ENCODE measurements at places on chromosomes 11 and 22.

GRCh38 chr11:44709966-44710365 lies 16.8 kb upstream of the TSPAN18 start:
- no peak for DNase-seq

- no peak for DNase-seq
These were observed 12.0 kb downstream of the OR8A1 start for GRCh38 chr11:124581817-124582216.

- DNase-seq = no peak
These were observed 20.9 kb downstream of the NCF4 start for GRCh38 chr22:36881504-36882245.

DNA sequence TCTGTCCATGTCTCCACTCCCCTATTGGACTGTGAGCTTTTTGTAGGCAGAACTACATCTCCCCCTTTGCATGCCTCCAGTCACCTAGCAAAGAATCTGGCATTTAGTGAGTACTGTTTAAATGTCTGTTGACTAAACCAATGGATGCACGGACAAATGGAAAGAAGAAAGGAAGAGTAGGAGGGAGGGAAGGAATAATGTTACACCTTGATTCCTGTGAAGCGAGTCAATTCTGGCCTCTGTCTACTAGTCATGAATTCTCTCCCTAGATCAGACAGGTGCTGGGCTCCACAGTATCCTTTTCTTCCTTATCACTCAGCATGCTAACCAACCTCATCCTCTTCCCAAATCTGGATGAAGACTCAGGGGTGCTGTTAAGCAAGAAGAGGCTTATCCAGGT lies 33.6 kb downstream of the GALNT18 start:
- no peak for DNase-seq

GRCh38 chr11:103623933-103624332 lies 412.5 kb upstream of the DDI1 start:
- DNase-seq = no peak

DNA sequence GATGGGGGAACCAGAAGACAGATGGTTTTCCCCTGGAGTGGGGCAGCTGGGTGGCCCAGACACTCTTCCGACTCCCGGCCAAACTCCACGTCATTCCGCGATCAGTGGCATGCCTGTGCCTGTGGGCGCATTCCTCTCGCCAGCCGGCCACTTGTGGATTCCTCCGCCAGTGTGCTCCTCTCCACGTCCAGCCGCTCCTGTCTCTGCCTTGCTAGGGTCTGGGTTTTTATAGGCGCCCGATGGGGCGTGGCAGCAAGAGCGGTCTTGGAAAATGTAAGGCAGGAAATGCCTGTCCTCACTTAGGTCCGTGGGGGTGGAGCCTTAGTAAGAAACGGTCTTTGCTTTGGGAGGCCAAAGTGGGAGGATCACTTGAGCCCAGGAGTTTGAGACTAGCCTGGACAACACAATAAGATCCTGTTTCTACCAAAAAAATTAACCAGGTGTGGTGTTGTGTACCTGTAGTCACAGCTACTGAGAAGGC lies 81.6 kb upstream of the SEPTIN5 start:
- no peak for DNase-seq

DNA sequence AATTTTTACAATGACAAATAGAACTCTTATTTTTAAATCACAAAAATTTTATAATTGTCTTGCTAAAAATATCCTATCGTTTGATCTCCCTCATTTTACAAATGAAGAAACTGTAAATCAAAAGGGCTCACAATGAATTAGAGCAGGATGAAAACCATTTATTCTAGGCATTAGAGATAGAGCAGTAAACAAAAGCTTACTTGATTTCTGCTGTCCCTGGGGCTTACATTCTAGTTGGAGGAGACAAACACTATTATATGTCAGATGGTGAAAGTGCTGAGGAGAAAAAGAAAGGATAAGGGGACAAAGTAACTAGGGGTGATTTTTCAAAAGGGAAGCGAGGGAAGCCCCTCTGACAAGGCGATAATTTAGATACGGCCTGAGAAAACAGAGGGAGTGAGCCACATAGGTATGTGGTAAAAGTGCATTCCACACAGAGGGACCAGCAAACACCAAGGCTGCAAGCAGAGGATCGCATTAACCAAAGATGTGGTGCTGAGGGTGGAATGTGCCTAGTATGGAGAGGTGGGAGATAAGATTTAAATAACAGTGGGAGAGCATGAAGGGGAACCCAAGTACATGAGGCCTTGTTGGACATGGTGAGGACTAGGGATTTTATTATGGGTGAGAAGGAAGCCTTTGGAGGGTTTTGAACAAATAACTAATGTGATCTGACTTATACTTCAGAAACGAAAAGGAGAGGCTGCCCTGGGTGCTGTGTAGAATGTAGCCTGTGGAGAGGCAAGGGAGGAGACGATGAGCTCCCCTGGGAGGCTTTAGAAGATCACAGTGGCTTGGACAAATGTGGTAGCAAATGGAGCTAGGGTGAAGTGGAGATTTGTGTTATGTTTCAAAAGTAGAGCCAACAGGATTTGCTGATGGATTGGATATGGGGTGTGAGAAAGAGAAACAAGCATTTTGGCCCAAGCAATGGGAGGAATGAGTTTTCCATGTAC lies 62.1 kb downstream of the PDHX start:
- no peak for DNase-seq

- no peak for DNase-seq
These were observed 67.0 kb downstream of the FANCF start for GRCh38 chr11:22558664-22559063.

- no peak for DNase-seq
These were observed 6.3 kb upstream of the NDUFV1 start for GRCh38 chr11:67600324-67601029.

GRCh38 chr22:30370641-30371230 lies 13.9 kb downstream of the CCDC157 start:
- DNase-seq = no peak

- DNase-seq = no peak
These were observed 16.0 kb upstream of the MIF start for GRCh38 chr22:23878219-23878618.

GRCh38 chr11:72250661-72251464 lies 6.9 kb upstream of the PHOX2A start:
- DNase-seq = no peak

GRCh38 chr11:48125866-48126265 lies 90.7 kb upstream of the OR4B1 start:
- DNase-seq = no peak

- no peak for DNase-seq
These were observed 143.1 kb upstream of the RASSF10 start for GRCh38 chr11:12865863-12866595.

DNA sequence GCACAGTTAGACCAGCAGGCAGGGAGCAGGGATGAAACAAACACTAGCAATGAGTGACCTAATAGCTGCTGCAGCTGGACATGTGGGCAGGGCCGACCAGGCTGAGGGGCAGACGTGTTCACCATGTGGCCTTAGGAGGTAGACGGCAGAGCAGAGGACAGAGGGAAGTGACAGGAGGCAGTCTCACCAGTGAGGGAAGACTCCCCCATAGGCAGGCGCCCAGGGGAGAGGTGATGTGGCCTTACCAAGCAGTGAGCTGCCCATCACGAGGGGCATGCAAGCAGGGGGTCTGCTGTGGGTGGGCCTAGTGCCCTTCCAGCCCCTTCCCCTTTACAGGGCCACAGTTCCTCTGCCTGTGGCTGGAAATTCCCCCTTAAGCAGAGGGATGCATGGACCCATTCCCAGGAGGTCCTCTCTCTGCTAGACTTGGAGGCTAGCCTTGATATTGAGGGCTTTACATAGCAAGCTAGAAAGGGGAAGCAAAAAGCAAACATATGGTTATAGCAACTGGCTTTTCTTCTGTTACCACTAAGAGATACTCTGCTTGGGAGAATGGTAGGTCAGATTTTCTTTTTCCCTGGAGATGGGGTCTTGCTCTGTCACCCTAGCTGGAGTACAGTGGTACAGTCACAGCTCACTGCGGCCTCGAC lies 67.6 kb downstream of the MPPED1 start:
- DNase-seq = no peak

DNA sequence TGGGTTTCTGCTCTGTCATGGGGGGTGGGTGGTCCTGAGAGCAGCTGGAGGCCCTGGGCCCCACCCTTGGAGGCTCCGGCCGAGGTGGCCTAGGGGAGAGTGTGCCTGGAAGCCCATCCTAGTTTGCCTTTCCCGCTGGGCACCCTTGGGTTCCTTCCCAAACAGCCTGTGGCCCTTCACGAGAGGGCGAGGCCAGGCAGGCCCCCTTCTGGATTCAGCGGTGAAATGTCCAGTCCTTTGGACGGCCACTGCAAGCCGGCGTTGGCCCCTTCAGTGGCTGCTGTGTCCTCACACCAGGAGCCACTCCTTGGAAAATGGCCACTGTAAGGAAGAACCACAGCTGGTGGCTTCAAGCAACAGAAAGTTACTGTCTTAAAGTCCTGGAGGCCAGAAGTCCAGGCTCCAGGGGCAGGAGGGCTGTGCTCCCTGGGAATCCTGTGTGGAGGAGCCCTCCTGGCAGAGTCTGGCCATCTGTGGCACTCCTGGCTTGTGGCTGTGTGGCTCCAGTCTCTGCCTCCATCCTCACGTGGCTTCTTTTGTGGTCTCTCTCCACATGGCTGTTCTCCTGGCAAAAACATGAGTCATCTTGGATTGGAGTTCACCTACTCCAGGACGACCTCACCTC lies 854.1 kb downstream of the TBC1D22A start:
- DNase-seq = no peak

GRCh38 chr11:64642418-64642735 lies 51.4 kb downstream of the SLC22A12 start:
- DNase-seq = no peak

GRCh38 chr11:129167315-129167714 lies 24.8 kb downstream of the ARHGAP32 start:
- DNase-seq = no peak

- no peak for DNase-seq
These were observed 27.1 kb downstream of the CWF19L2 start for GRCh38 chr11:107430525-107430924.

GRCh38 chr11:44581246-44581645 lies 15.8 kb downstream of the CD82 start:
- DNase-seq = no peak

DNA sequence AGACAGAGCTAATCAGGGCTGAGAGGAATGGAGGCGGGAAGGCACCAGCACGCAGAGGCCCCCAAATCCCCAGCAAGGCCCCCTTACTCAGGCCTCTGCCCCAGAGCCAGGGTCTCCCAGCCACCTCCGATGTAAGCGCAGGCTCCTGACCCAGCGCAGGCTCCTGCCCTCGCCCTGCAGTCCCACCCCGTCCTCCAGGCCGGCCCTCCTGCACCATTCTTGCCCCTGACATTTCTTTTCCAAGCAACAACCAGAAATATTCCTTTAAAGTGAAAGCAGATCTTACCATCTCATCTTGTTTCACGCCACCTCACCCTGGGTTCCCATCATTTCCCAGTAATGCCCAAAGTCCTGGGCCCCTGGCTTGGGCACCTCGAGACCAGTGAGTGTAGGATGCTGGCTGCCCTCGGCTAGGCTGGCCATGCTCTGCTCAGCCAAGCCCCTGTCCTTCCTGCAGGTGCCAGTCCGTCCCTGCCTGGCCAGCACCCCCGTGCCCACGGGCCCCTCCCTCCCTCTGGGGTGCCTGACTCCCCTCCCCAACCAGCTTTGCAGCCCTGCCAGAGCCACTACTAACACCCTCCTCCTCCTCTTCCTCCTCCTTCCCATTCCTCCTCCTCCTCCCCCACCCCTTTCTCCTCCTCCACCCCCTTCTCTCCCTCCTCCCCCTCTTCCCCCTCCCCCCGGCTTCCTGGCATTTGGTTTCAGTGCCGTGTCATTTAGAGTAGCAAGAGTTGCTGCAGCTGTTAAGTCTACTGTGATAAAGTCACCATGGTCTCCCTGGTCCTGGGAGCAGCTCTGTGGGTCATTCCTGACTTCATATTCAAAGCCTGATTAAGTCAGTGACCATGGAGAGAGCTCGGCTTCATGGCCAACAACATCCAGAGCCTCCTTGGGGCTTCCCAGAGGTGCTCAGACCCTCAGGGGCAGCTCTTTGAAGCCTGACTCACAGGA lies 78.7 kb downstream of the PIWIL3 start:
- no peak for DNase-seq

- no peak for DNase-seq
These were observed 7.9 kb downstream of the RGL4 start for GRCh38 chr22:23698673-23699235.

DNA sequence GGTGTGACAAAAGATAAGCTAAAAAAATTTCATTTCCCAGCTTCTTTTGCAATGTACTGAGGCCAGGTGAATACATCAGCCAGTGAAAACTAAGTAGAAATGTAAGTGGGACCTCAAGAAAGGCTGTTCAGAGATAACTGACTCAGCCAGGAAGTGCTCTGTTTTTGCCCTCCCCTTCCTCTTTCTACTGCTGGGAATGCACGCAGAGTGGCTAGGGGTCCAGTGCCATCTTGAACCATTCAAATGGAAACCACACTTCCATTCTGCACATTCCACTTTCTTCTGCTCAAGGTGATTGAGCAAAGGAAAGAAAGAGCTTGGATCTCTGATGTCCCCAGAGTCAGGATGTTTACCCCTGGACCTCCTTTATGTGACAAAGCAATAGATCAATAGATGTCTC lies 27.8 kb upstream of the LMO2 start:
- no peak for DNase-seq

DNA sequence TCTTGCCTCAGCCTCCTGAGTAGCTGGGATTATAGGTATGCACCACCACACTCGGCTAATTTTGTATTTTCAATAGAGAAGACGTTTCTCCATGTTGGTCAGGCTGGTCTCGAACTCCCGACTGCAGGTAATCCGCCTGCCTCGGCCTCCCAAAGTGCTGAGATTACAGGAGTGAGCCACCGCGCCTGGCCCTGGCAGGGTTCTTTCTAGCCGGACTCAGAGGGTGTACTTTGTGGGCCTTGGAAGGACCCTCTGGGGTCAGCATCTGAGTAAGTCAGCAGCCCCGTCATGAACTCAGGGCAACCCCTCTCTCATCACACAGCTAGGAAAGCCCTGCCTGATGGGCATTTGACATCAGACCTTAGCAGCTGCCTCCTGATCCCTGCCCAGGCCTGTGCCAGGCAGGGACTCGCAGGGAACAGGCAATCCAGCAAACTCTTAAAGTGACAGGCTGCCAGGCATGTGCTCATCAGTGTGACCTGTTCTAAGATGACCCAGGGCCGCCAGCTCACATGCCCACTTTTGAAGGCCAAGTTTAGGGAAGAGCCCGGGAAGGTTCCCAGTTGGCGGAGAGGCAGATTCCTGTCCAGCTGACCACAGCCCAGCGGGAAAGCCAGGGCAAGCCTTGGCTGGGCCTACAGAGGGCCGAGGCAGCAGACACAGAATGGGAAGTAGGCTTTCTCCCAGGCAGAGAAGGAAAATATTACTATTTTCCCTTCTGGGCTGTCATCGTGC lies 92.9 kb downstream of the MORC2 start:
- no peak for DNase-seq

GRCh38 chr22:25970999-25971811 lies 198.1 kb upstream of the SEZ6L start:
- DNase-seq = no peak

GRCh38 chr11:21173476-21173875 lies 504.1 kb downstream of the NELL1 start:
- no peak for DNase-seq

GRCh38 chr11:78808923-78809322 lies 234.3 kb upstream of the NARS2 start:
- no peak for DNase-seq

- peak; percentile 72 for DNase-seq
These were observed 37.6 kb downstream of the LIF start for GRCh38 chr22:30208631-30209603.

- DNase-seq = no peak
These were observed 13.1 kb downstream of the SLC43A1 start for GRCh38 chr11:57502376-57502775.

- DNase-seq = no peak
These were observed 2.3 kb downstream of the MYEOV start for GRCh38 chr11:69295995-69296889.

Measured in HFF-Myc (cell line).